Regular cardiac myocyte (primary cell): ENCODE measurements at places on chromosomes 11 and 22. TPM values are rescaled to one million over a fixed set of nuclear protein-coding genes. Genes with fewer than 3 reads are reported as not detected.

EXPH5 gene
- under 0.01 and 0.19 TPM in 2 replicates for total RNA-seq

CD3E gene
- total RNA-seq: not detected in 2 replicates

OR52I2 gene
- not detected in 2 replicates for total RNA-seq

OR51I1 gene
- total RNA-seq: 0.28 TPM in 1 of 2 replicates, not detected in the other

OR4A15 gene
- total RNA-seq: not detected in 2 replicates

PAK1 gene
- 18.6 and 37.0 TPM in 2 replicates for total RNA-seq

SGSM1 gene
- under 0.01 and 0.28 TPM in 2 replicates for total RNA-seq

KCNK4 gene
- not detected in 2 replicates for total RNA-seq

NRIP3 gene
- 16.6 and 28.2 TPM in 2 replicates for total RNA-seq

RHOD gene
- total RNA-seq: 6.2 and 6.5 TPM in 2 replicates

TMEM121B gene
- under 0.01 TPM in 2 replicates for total RNA-seq

PTGDR2 gene
- total RNA-seq: 0.19 and 2.3 TPM in 2 replicates

TEX54 gene
- not detected in 2 replicates for total RNA-seq

PIM3 gene
- total RNA-seq: 25.3 and 29.0 TPM in 2 replicates

LRRC56 gene
- total RNA-seq: 0.38 and 0.56 TPM in 2 replicates

OR51B2 gene
- total RNA-seq: 0.28 TPM in 1 of 2 replicates, not detected in the other

TSPAN32 gene
- total RNA-seq: not detected in 2 replicates

SVIP gene
- total RNA-seq: 4.5 and 40.3 TPM in 2 replicates

CYP2D6 gene
- total RNA-seq: under 0.01 and 0.56 TPM in 2 replicates

ACR gene
- not detected in 2 replicates for total RNA-seq

HPX gene
- 0.38 and 0.85 TPM in 2 replicates for total RNA-seq

SLN gene
- 4.5 TPM in 1 of 2 replicates, not detected in the other for total RNA-seq

MRGPRX2 gene
- not detected in 2 replicates for total RNA-seq

ZNF215 gene
- total RNA-seq: 6.8 and 7.1 TPM in 2 replicates

PATE2 gene
- total RNA-seq: 0.38 TPM in 1 of 2 replicates, not detected in the other

SHISAL1 gene
- 0.77 and 2.0 TPM in 2 replicates for total RNA-seq

PLA2G3 gene
- total RNA-seq: not detected in 2 replicates

OR51B5 gene
- total RNA-seq: 0.28 TPM in 1 of 2 replicates, not detected in the other

OR5T3 gene
- not detected in 2 replicates for total RNA-seq

TENM4 gene
- 1.7 and 16.6 TPM in 2 replicates for total RNA-seq

OR5M8 gene
- not detected in 2 replicates for total RNA-seq

MRGPRF gene
- 9.4 and 10.1 TPM in 2 replicates for total RNA-seq

OR10G4 gene
- not detected in 2 replicates for total RNA-seq

NAALAD2 gene
- 0.58 and 0.85 TPM in 2 replicates for total RNA-seq

LRRN4CL gene
- total RNA-seq: 0.58 and 9.6 TPM in 2 replicates

NRGN gene
- total RNA-seq: 0.28 and 0.77 TPM in 2 replicates

CHRM1 gene
- total RNA-seq: not detected in 2 replicates

EFCAB6 gene
- total RNA-seq: 0.96 and 2.3 TPM in 2 replicates

APLNR gene
- total RNA-seq: under 0.01 and 0.56 TPM in 2 replicates

UBQLN3 gene
- total RNA-seq: not detected in 2 replicates

PITPNB gene
- 20.3 and 29.3 TPM in 2 replicates for total RNA-seq

ADM2 gene
- total RNA-seq: 0.58 and 1.1 TPM in 2 replicates

CEP126 gene
- total RNA-seq: 0.96 and 2.8 TPM in 2 replicates

CHRDL2 gene
- under 0.01 TPM in 1 of 2 replicates, not detected in the other for total RNA-seq

SLC16A8 gene
- total RNA-seq: 0.38 and 0.85 TPM in 2 replicates

CCDC81 gene
- 2.5 and 12.1 TPM in 2 replicates for total RNA-seq

BEST1 gene
- total RNA-seq: 0.96 and 9.9 TPM in 2 replicates

RFPL1 gene
- not detected in 2 replicates for total RNA-seq
